Islet precursor cell (in vitro differentiated cells): ENCODE measurements at places on chromosomes 2 and 18.

- no peak for DNase-seq
These were observed 38.3 kb downstream of the XRCC5 start for GRCh38 chr2:216147172-216148131.

GRCh38 chr18:12068950-12069320, 24.7 kb upstream of the ANKRD62 start:
- no peak for DNase-seq

GRCh38 chr2:1606046-1606400, 138.3 kb downstream of the PXDN start:
- no peak for DNase-seq

- DNase-seq = peak; percentile 84
These were observed 55.3 kb upstream of the NABP1 start for GRCh38 chr2:191622374-191623320.

DNA sequence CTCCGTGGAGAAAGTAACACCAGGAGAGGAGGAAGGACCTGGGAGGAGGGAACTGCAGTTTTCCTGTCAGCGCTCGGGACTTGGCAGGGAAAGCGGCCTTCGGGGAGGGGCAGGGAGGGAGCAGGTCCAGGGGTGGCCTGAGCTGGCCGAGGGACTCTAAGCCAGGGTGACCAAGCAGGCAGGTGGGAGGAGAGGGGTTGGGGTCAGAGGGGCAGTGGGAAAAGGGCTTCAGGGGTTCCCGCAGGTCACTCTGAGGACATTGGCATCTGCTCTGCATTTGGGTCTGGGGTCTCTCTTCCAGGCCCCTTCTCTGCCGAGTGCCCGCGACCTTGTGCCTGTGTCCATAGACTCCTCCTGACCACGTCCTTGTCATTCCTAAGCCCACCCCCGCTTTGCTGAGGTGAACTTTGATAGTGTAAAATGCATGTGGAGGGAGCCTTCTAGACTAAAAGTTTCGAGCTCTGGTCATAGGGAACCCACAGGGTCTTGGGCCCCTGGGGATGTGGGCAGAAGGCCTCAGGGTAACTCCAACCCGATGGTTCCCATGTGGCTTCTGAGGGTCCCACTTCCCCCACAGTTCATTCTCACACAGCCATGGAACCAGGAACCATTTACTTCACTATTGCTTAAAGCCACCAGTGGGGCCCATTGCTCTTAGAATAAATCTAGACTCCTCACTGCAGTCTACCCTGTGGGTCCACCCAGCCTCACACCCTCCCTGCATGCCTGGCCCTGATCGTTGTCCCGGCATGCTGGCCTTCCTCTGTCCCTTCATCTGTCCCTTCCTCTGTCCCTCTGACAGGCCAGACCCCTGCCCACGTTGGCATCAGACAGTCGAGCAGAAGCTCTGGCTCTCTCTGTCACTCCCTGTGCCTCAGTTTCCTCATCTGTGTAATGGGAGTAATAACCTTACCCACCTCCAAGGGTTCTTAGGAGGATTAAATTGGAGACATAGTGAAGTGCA, 229.2 kb downstream of the SEPTIN10 start:
- DNase-seq = peak; percentile 19

- peak; percentile 45 for DNase-seq
These were observed 8.6 kb downstream of the ALPI start for GRCh38 chr2:232464544-232464885.

DNA sequence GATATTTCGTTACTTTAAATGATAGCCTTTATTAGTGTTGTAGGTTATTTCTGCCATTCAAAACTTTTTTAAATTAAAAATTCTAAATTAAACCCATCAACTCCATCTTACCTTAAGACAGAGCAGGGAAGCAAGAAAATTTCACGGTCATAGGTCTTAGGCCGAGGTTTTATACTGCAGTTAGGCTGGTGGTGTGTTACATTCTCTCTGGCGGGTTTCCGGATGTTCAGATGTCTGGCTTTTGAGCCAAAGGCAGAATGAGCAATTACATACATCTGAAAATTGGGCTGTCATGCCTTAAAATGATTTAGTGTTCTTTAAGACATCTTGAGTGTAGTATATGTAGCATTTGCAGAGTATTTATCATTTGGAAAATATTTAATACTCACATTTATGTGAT, 27.9 kb downstream of the GLS start:
- no peak for DNase-seq

- no peak for DNase-seq
These were observed 46.8 kb upstream of the ANXA4 start for GRCh38 chr2:69694894-69695849.

- DNase-seq = no peak
These were observed 66.9 kb upstream of the MCFD2 start for GRCh38 chr2:46982351-46983064.

DNA sequence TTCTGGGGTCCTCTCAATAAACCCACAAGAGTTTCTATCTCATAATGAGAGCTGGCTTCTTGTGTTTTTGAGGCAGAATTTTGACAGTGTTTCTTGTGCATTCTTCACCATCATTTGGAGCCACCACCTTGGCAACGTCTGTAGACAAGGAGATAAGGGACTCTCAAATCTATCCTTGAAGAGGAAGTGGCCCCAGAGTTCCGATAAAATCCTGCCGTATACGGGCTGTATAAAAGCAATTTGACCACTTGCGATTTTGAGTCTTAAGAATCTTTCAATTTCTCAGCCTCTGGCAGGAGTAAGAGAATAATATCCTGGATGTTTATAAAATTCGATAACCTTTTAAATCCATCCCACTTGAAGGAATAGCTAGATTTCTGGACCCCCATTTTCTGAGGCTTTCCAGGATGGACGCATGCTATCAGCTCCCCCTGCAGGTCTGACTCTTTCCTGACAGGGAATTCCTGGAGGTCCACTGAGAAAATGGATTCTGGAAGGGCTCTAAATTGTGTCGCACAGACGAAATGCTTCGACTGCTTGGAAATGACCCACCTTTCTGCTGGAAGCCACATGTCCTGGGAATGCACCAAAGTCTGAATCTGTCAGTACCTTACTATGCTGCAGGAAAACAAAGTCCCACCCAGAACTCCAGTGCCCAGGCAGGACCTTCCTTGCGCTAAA, 54.1 kb downstream of the E2F6 start:
- DNase-seq = no peak

DNA sequence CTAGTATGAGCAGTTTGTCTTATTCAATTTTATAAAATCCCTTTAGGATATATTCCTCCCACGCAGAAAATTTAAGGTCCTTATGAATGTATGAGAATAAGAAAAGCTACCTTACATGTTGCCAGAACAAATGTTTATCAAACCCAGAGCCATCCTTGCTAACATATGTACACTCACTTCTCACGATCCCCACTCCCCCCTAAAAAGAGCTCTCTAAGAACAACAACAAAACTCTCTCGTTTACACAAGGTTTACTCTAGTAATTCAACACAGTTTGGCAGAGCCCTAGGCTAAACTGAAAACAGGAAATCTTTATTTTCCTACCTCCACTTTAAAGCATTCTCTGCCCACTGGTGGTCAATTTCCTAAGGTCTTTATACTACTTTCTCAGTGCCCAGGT, 504.9 kb downstream of the ZEB2 start:
- no peak for DNase-seq

DNA sequence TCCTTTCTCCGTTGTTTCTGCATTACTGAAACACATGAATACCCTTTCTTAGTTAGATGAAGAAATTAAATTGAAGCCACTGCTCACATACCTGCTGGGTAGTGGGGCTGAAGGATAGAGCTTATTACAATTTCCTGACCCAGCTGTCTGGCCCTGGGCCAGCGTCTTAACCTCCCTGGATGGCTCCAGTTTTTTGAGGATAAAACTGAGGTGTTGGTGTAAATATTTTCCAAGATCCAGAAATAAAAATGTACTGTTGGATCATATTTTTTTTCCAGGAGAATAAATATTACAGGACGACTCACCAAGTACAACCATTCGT, 3.5 kb downstream of the RNF144A start:
- no peak for DNase-seq

DNA sequence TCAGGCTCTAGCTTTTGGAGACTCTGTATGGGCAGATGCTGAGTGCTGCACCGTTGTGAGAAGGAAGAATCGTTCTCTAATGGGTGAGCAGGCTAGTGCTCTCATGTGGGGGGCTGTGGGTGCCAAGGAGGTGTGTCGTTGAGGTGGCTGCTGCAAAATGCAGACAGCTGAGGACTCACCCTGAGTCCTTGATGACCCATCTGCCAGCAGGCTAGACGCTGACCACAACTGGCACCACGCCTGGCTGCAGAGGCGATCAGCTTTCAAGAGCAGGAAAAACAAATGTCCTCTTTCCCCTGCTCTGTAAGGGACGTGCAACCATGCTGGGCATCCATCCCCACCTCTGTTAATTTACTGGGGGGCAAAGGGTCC, 48.2 kb downstream of the HAUS1 start:
- DNase-seq = no peak

GRCh38 chr2:128396500-128396891, 77.8 kb upstream of the HS6ST1 start:
- DNase-seq = peak; percentile 90

DNA sequence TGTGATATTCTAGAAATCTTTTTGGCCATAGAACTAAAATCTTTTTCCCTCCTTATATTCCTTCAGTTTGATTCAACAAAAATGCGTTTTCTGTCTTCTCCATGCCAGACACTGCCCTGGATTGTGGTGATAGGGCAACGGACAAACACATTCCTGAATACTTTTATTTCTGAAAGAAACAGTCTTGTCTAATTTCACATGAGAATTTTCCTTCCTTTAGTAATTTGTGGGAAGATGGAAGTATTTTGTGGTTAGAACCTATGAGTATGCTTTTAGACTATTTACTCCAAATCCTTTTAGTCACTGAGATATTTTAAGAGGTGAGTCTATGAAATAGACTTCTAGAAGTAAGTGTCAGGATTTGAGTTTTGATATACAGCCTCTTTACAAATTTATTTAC, 49.6 kb downstream of the COL5A2 start:
- DNase-seq = no peak

DNA sequence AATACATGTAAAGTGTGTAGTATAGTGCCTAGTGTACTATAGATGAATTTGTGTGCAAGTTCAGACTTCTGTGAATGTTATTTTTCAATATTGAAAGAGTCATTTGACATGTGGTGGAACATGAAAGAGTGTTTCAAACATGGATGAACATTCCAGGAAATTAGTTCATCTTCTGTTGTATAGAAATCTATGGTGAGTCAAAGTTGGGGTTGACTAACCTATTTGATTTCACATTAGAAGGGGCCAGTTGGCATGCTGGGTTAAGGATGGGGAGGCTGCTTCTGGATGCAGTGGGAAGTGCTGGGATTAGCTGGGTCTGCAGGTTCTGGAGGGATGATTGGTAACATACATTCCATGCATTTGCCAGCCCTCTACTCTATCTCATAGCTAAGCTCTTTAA, 50.6 kb downstream of the LYPD6B start:
- DNase-seq = no peak

GRCh38 chr2:167005096-167005495, 116.8 kb downstream of the XIRP2 start:
- no peak for DNase-seq

- DNase-seq = no peak
These were observed 281.6 kb upstream of the RGPD4 start for GRCh38 chr2:107545066-107545465.

DNA sequence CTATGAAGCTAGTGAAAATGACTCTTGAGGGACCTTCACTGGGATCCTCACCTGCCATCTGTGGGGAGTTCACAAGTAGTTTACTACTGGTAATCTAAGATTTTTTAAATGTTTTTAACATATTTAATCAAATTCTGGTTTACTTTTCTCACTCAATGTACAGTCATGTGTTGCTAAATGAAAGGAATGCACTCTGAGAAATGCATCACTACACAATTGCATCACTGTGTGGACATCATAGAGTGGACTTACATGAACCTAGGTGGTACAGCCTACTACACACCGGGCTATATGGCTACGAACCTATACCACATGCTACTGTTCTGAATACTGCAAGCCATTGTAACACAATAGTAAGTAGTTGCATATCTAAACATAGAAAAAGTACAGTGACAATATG, 528.0 kb downstream of the BCL11A start:
- no peak for DNase-seq

DNA sequence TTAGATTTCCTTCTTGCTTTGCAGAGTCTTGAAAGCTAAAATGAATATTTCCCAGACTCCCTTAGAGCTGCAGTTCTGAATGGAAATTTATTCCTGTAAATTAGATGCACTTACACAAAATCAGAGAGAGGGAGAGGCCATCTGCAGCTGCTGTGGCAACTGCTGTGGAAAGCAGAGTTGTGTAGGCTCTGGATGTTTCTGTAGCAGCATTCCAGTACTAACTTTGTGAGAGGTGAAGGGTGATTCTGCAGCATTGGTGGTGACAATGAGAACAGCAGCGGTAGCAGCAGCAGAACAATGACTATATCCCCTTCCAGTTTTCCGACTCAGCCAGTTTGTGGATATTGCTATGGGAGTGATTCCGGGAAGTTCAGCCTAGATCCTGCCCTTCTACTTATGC, 433.0 kb upstream of the REG3G start:
- DNase-seq = peak; percentile 50

DNA sequence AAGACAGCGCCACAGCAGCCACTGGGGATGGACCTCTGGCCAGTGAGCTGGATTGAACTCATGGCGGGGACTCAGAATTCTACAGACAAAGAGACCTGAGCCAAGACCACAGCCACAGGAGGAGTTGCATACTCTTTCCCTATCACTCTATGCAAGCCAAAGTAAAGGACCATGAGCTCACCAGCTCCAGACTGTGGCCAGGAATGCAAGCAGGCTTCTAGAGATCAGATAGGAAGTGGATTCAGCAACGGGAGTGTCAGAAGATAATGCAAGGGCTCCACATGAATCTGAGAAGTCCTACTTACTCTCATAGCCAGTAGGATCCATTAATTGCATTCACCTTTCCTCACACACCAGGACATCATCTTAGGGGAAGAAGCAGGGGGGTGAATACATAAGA, 415.4 kb upstream of the POU3F3 start:
- DNase-seq = peak; percentile 67

DNA sequence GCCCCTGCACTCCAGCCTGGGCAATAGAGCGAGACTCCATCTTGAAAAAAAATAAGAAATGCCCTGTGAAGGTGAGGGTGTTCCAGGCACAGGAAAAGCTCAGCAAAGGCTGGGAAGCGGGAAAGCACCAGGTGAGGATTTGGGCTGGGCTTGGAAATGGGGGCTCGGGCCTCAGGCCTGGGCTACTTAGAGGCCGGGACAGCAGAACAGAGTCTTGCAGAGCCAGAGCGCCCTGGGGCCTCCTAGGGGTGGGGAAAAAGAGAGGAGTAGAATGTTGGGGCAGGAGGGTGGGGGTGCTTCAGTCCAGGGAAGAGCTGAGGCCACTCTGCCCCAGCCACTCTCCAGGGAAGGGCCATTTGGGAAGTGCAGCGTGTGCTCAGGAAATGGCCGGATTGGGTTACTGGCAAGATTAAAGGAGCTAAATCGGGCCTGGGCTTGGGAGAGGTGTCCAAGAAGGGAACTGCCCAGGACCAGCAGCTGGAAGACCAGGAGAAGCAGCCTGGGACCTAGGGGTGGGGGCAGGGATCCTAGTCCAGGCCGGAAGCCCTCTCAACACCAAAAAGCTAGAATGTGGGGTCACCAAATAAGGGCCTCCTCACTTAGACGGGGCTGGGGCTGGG, 13.8 kb upstream of the DES start:
- DNase-seq = no peak

GRCh38 chr2:170812710-170813600, 3.7 kb upstream of the GAD1 start:
- DNase-seq = no peak
